Ecto neural progenitor cell (in vitro differentiated cells): ENCODE measurements at places on chromosomes 1 and 21.

GRCh38 chr1:223708651-223709268, 3.6 kb upstream of the CAPN2 start:
- DNase-seq: no peak

GRCh38 chr1:13675151-13675651, 24.8 kb upstream of the PRDM2 start:
- no peak for DNase-seq

- DNase-seq: no peak
These were observed 142.1 kb downstream of the DHRS3 start for GRCh38 chr1:12475947-12476346.

DNA sequence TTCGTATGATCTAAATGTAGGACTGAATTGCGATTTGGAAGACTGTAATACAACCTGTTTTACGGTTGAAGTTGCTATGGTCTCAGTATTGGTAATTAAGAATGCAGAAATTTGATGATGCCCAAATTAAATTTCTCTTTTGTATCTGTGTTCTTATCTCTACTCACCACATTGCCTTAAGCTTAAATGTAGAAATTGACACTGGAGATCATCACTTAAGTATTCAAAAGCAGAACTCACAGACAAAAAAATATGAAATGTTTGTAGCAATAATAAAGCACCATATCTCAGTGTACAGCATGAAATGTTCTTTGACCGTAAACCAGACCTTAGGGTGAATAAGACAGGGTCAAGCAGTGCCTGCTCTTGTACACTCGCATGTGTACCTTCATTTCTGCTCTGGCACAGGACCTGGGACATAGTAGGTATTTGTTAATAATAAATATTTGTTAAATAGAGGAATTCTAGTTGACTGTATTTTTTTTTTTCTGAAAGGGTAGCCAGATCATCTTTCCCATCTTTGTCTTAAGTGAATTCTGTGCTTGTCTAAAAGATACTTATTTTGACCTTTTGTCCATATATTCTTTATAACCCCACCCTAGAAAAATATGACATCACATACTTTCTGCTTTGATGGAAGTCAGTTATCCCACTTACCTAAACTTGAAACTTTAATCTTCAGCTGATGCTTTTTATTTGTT, 1.5 kb downstream of the CDC7 start:
- DNase-seq: no peak
